ENCODE measurements at places on chromosomes 5 and 9. TPM values are rescaled to one million over a fixed set of nuclear protein-coding genes. Genes with fewer than 3 reads are reported as not detected.

- no peak for DNase-seq
Observed at GRCh38 chr5:5813441-5813840, 391.0 kb downstream of the ICE1 start.

GRCh38 chr5:16894236-16895057, 41.6 kb downstream of the MYO10 start:
- peak; percentile 68 for DNase-seq

- peak; percentile 78 for DNase-seq
Observed at GRCh38 chr9:125538092-125538473, 168.9 kb downstream of the MAPKAP1 start.

DNA sequence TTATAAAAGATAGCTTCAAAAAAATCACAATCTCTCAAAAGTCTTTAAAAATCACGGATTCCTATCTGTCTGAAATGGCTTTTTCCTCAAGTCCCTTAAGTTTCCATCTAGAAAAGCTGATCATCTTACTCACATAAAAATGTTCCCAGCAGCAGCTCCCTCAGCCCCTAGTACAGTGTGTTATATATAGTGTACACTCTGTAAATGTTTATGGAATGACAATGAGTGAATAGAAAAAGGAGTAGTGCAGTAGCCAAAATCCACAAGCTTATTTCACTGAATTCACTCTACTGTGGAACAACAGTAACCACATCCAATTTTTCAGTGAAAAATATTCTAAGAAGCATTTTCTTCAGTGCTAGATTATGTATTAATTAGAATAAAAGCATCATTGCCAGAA, 609.4 kb downstream of the DTWD2 start:
- DNase-seq: no peak

DNA sequence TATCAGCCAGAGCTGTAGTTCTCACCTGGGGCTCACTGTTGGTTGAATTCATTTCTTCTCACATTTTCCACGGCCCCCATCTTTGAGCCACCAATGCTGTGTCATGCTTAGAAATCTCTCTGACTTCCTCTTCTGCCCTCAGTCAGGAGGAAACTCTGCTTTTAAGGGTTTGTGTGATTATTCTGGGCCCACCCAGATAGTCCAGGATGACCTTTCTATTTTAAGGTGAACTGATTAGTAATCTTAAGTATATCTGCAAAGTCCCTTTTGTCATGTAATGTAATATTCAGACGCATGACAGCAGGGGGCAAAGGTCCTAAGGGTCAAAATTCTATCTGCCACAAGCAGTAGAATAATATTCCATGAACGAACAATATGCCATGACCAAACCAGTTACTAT, 88.4 kb downstream of the AK8 start:
- no peak for DNase-seq

- DNase-seq: no peak
Observed at GRCh38 chr5:113188436-113188835, 211.8 kb downstream of the DCP2 start.

GRCh38 chr5:69170495-69170894, 3.5 kb downstream of the CCNB1 start:
- DNase-seq: no peak

- DNase-seq: no peak
Observed at GRCh38 chr5:158809310-158809850, 290.3 kb downstream of the EBF1 start.

MARCOL gene
- not detected for total RNA-seq

PCDHB15 gene
- 3.6 TPM for total RNA-seq

FBXL7 gene
- total RNA-seq: 12.1 TPM

RMRP gene
- total RNA-seq: 17,824 TPM

SPOCK1 gene
- total RNA-seq: 13.6 TPM

Data from mucosa of gallbladder (tissue), 1 donor.